Inflammatory macrophage treated with lipopolysaccharide for 4 hours (primary cell): ENCODE measurements at places on chromosomes 12 and 14.
A peak's percentile ranks its signal among the peaks of the same experiment; 100 is the strongest.

GRCh38 chr14:69263771-69264170, 3.8 kb downstream of the GALNT16 start:
- DNase-seq = no peak

GRCh38 chr14:22843123-22843925, 6.9 kb downstream of the MMP14 start:
- no peak for DNase-seq

DNA sequence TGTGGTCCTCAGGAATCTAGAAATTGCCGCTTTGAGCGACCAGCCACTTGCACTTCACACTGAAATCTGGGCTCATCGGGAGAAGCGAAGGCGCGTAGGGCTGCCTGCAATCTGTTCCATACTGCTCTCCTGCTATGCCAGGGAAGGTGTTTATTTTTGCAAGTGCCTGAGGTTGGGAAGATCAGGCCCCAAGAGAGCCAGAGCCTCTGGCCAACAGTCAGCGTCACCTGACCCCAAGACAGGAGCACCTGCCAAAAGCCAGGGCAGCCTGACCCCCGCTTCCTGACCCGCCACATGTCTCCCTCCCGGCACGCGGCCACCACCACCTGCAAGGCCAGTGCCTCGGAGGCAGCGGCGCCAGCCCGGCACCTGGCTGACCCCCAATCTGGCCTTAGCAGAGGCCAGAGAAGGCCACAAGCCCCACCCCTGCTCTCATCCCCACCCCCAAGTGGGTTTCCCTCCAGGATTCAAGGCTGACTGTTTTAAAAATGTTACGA, 94.4 kb downstream of the CHGA start:
- no peak for DNase-seq

DNA sequence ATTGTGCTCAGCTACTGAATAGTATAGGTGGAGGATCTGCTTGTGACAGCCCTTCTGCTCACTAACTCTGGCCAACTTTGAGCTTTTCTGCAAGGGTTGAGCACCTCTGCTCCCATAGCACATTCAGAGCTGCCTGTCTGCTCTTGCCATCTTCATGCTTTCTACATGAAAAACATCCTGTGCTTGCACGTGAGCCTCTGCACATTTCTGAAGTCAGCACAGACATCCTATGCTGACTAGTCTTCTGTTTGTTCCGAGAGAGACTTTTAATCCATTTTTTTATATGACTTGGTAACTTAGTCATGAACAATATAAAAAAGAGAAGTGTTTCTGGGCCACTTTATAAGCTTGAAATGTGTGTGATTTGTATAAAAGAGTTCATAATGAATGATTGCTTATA, 969.3 kb downstream of the TMTC2 start:
- no peak for DNase-seq

GRCh38 chr12:117907108-117907689, 61.6 kb downstream of the KSR2 start:
- no peak for DNase-seq

DNA sequence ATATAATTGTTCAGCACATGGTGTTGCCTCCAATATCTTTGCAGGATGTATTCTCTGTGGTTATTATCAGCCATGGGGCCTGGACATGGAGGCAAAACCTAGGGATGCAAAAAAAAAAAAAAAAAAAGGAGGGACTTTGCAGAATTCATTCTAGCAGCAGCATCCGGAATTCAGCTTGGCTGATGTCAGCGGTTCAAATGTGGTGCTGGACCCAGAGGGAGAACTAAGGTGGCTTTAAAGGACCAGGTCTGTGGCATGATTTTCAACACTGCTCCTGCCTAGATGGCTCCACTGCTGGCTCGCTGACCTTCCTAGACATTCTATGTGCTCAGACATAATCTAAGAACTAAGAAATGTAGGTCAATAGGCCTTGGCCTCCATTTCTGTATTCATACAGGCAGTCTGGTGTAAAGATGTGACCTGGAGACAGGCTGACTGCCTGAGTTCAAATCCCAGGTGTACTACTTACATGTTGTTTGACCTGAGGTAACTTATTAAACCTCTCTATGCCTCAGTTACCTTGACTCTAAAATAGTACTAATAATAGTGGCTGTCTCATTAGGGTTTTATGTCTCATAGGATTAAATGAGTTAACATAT, 108.6 kb downstream of the PPM1A start:
- DNase-seq = no peak

- DNase-seq = no peak
These were observed 8.0 kb downstream of the AGAP2 start for GRCh38 chr12:57730336-57731067.

DNA sequence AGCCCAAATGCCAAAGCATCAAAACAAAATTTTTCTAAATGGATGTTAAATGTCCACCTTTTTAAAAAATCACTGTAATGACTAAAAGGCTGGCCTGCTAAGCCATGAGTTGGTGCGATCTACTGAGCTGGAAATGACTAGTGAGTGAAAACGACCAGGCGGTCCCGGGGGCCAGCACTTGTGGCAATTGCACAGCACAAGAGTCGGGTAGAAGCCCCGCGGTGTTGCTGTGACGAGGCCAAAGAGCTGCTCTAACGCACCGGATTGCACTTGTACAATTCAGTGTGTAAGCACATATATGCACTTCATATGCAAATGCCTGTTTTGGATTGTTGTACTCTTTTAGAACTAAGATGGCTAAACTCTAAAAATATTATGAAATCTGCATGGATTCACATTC, 64.1 kb upstream of the DYNC1H1 start:
- DNase-seq = no peak

DNA sequence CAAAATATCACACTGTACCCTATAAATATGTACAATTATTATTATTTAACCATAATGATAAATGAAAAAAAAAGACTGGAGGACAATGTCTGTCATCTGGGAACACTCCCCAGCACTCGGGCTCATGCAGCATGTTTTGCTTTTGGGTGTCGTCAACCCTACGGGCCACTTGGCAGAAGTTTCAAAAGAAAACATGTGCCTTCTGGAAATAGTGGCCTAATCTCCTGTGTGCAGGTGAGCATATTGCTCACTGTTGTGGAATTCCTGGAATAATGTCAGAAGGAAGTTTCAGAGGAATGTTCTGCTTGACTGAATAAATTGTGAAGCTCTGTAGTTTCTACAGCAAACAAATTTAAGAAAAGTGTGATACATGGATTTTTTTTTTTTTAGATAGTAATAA, 298.3 kb downstream of the SSPN start:
- no peak for DNase-seq

DNA sequence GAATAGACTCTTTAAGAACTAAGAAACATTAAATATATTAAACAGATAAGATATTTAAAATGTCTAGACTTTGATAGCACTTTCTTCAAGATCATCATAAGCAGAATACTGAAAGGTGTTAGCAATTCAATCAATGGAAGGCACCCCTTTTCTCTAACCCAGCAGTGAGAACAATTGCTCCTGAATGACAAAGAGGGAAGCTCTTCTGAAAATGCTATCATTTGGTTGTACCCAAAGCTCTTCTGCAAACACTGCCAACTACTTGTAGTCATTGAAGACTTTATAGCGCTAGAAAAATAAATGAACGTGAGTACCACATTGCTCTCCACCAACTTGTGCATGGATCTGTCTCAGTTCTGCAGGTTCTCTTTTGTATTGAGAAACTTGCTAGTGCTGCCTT, 62.2 kb upstream of the LMO3 start:
- no peak for DNase-seq

GRCh38 chr12:64385019-64385418, 5.5 kb downstream of the C12orf56 start:
- no peak for DNase-seq

DNA sequence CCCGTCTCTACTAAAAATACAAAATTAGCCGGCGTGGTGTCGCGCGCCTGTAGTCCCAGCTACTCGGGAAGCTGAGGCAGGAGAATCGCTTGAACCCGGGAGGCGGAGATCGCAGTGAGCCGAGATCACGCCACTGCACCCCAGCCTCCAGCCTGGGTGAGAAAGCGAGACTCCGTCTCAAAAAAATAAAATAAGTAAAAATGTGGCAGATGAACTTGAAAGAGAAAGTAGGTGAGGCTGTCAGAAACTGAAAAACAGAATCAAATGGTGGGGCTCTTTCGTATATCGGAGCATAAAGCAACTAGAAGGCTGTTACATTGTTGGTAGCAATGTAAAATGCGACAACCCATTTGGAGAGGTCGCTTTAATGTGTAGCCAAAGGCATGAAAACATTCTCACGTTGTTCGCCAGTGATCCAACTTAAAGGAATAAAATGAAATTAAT, 767 bp upstream of the CCNT1 start:
- DNase-seq = peak; percentile 43

- no peak for DNase-seq
These were observed 88.1 kb upstream of the MANSC4 start for GRCh38 chr12:27868139-27868538.

- peak; percentile 30 for DNase-seq
These were observed 575 bp downstream of the TRAF3 start for GRCh38 chr14:102777711-102778337.

DNA sequence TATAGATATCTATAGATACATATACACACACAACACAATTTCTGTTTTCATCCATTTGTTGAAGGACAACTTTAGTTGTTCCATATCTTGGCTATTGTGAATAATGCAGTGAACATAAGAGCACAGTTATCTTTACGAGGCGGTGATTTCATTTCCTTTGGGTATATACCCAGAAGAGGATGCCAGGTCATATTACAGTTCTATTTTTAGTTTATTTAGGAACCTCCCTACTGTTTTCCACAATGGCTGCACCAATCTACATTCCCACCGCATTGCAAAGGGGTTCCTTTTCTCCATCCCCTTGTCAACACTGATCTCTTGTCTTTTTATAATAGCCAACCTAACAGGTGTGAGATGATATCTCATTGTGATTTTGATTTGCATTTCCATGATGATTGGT, 143.4 kb upstream of the ARHGAP5 start:
- DNase-seq = no peak

- DNase-seq = no peak
These were observed 435.7 kb upstream of the MDGA2 start for GRCh38 chr14:48111151-48111550.

DNA sequence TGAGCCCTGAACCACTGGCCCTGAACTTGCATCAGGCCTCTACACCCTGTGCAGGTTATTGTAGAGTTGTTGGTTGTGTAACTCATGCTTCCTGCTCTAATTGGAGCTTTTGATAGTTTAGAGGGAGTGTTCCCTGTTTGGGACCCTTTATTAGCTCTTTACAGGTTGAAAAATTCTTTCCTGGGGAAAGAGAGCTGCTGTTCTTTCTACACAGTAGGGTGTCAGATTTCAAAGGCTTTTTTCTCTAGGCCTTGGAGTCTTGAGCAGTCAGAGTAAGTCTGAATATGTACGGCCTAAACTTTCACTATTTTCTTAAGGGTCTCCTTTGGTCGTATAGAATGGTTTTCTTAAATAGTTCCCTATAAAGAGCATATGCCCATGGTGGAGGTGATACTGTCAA, 60.8 kb upstream of the NEDD1 start:
- no peak for DNase-seq

DNA sequence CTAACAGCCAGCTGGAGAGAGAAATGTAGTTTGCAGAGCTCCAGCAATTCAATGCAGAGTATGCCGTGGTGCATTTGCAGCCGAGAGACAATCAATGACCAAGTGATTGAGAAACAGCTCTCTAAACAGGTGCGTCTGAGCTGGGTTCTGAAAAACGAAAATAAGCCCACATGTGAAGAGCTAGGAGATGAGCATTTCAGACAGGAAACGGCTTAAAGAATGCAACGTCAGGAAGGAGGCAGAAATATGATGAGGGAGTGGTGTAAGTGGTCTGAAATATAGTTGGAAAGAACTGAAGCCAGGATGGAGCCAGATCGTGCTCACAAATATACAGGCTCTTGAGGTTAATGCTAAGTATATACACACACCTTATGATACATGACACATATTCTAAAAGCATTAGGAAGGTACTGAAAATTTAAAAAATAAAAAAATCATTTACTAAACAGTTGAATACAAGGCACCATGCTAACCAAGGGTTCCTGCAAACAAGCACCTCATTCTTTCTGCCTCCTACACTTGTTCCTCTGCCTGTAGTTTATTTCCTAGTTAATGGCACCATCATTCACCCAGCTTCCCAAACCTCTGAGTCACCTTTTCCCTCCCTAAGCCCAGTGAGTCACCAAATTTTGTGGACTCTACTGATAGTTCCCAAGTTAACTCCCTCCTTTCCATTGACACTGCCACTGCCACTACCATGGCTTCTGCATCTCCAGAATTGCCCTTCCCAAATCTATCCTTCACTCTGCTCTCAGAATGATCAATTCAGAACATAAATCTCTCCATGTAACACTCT, 2.3 kb upstream of the GARIN2 start:
- DNase-seq = no peak

- no peak for DNase-seq
These were observed 23.4 kb downstream of the CGRRF1 start for GRCh38 chr14:54533100-54533499.

DNA sequence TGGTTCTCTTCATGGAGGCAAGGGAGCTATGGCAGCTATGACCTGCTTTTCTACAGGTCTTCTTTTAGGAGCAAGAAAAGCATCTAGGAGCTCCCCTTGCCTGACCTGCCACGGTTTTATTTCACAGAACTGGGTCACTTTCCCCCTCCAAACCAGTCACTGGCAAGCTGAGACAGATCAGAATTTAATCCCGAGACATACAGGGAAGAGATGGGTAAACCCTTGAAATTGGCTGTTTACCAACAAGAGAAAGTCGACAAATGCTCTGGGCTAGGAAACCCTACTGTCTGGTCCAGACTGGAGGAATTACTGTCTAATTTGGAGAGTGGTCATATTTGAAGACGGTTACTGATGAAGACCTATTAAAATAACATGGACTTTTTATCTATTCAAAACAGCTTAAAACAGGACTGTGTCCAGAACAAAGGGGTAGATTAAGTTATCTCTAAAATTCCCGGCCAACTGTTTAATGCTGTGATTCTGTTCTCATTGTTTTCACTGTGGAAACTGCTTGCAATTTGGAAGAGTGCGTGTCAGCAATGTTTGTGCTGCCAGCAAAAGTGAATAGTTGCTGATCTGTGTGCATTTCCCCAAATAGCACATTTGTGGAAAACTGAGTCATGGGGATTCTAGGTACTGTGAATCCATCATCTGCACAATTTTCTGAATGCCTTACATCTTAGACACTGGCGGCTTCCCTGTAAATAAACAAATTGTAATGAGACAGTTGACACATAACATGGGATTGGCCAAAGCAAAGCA, 73.4 kb upstream of the EEA1 start:
- no peak for DNase-seq

DNA sequence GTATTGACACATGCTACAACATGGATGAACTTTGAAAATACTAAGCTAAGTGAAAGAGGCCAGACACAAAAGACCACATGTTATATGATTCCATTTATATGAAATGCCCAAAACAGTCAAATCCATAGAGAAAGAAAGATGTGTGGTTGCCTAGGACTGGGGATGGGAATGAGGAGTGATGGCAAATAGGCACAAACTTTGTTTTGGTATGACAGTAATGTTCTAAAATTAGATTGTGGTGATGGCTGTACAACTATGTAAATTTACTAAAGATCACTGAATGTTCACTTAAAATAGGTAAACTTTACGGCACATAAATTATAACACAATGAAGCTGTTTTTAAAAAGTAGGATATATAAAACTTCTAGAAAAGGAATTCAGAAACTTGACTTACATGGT, 41.7 kb downstream of the PPP1R13B start:
- no peak for DNase-seq
